Spleen (tissue), 13 donors: ENCODE measurements at places on chromosomes 11 and 22. TPM values are rescaled to one million over a fixed set of nuclear protein-coding genes. Genes with fewer than 3 reads are reported as not detected.

GRCh38 chr11:119434591-119435330 lies 11.8 kb upstream of the THY1 start:
- H3K4me1 ChIP-seq = no peaks in the 10 kb centered on the region
- no peak overlapping the region for H3K27ac ChIP-seq
- no peak for DNase-seq
- H3K36me3 ChIP-seq = no peaks in the 10 kb centered on the region
- H3K4me3 ChIP-seq = no peak overlapping the region
- H3K27me3 ChIP-seq = peaks cover 1% of the 10 kb centered on the region

- no peaks in the 10 kb centered on the region for H3K27me3 ChIP-seq
- no peak for DNase-seq
- peak overlapping the region; percentile 59 for H3K27ac ChIP-seq
- H3K36me3 ChIP-seq = no peaks in the 10 kb centered on the region
Observed at GRCh38 chr11:45754741-45755140, 50.2 kb upstream of the SLC35C1 start.

DNA sequence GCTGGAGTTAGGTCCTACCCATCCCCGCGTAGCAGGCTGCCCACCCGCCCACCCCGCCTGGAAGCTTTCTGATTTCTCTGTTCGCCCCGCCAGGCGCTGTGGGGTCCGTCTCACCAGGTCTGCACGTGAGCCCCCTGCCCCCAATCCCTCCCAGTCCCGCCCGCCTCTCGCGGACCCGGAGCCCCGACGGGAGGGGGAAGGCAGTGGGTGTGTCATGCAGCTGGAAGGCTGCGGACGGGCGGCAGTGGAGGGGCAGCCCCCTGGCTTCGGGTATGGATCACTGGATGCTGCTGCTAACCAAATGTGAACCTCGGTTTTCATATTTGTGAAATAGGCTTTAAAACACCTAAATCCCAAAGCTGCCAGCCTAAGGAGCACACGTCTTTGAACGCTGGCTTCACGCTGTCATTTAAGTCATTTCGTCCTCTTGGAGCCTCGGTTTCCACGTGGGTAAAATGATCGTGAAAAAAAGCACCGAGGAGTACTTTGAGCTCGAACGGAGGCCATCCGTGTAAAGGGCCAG lies 568 bp upstream of the BIK start:
- H3K36me3 ChIP-seq = no peaks in the 10 kb centered on the region
- DNase-seq = no peak
- peaks cover 36% of the 10 kb centered on the region for H3K4me1 ChIP-seq

DNA sequence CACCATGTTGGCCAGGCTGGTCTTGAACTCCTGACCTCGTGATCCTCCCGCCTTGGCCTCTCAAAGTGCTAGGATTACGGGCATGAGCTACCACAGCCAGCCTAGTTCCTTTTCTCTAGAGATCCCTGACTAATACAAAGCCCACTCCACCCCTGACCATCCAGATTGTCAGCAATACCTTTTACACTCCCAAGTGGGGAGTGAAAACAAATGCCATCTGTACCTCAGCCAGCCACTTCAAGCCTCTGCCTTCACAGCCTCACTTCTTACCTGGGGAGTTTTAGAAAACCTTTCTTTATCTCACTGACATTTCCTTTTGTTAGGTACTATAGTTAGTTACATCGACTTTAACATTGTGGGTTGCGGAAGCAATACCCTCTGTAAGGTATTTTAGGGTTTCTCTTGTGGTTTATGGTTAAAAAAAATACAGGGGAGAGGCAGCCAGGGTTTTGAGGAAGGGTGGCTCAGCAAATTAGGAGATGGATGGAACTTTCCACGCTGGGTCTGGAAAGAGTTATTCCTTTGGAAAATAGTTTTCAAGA lies 8.9 kb downstream of the TOM1 start:
- H3K4me1 ChIP-seq = peaks cover 29% of the 10 kb centered on the region
- no peak overlapping the region for H3K27ac ChIP-seq
- H3K4me3 ChIP-seq = no peak overlapping the region
- H3K27me3 ChIP-seq = no peaks in the 10 kb centered on the region

GRCh38 chr11:115700981-115701875 lies 197.0 kb upstream of the CADM1 start:
- H3K4me3 ChIP-seq = no peak overlapping the region
- H3K4me1 ChIP-seq = no peaks in the 10 kb centered on the region
- H3K27me3 ChIP-seq = no peaks in the 10 kb centered on the region

GRCh38 chr22:39349506-39349966 lies 255 bp upstream of the SYNGR1 start:
- H3K27me3 ChIP-seq = peaks cover 14% of the 10 kb centered on the region
- peak; percentile 79 for DNase-seq
- H3K27ac ChIP-seq = peak overlapping the region; percentile 48
- H3K36me3 ChIP-seq = no peaks in the 10 kb centered on the region
- H3K4me1 ChIP-seq = peaks cover 37% of the 10 kb centered on the region

GRCh38 chr11:47302853-47303252 lies 32.9 kb downstream of the MADD start:
- peaks cover 97% of the 10 kb centered on the region for H3K36me3 ChIP-seq
- no peaks in the 10 kb centered on the region for H3K4me1 ChIP-seq
- no peak overlapping the region for H3K4me3 ChIP-seq
- no peak overlapping the region for H3K27ac ChIP-seq

- H3K4me3 ChIP-seq = no peak overlapping the region
- DNase-seq = no peak
- H3K4me1 ChIP-seq = peaks cover 7% of the 10 kb centered on the region
- H3K27ac ChIP-seq = no peak overlapping the region
- H3K27me3 ChIP-seq = no peaks in the 10 kb centered on the region
Observed at GRCh38 chr22:23282089-23282501, 101.8 kb downstream of the BCR start.

DNA sequence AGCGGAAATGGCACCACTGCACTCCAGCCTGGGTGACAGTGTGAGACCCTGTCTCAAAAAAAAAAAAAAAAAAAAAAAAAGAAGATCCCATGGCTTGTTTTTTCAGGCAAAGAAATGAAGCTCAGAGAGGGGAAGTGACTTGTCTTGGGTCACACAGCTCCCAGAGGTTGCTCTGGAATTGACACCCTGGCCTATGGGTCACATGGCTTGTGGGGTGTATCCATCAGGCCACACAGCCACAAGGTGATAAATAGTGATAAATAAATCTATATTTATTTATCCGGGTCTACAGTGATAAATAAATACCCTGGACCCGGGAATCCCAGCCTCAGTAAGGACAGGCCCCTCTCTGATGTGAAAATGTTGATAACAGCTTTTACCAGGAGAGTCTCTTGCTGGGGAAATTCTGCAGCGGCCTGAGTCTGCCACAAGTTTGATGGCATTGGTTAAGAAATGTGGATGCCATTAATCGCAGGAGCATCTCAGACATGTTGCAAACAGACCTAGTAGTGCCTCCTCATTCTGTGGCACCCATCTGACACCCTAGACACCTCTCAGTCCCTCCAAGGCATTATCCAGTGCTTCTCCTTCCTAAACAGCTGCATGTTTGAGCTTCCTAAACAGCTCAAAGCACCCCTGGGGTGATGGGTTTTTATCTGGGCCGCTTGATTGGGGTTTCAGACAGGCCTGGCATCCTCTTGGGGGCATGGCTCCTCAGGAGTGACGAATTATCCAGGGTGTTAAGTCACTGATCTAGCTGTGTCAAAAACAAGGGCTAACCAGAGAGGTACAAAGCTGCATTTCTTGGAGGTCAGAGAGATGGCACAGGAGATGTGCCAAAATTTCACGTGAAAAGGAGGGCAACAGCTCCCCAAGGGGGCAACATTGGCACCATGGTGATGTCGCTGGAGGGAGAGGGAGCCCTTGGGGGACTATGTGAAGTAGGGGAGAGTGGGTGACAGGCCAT lies 1.9 kb upstream of the EMID1 start:
- peaks cover 75% of the 10 kb centered on the region for H3K4me1 ChIP-seq
- peak overlapping the region; percentile 77 for H3K27ac ChIP-seq
- H3K27me3 ChIP-seq = no peaks in the 10 kb centered on the region
- no peaks in the 10 kb centered on the region for H3K36me3 ChIP-seq

DNA sequence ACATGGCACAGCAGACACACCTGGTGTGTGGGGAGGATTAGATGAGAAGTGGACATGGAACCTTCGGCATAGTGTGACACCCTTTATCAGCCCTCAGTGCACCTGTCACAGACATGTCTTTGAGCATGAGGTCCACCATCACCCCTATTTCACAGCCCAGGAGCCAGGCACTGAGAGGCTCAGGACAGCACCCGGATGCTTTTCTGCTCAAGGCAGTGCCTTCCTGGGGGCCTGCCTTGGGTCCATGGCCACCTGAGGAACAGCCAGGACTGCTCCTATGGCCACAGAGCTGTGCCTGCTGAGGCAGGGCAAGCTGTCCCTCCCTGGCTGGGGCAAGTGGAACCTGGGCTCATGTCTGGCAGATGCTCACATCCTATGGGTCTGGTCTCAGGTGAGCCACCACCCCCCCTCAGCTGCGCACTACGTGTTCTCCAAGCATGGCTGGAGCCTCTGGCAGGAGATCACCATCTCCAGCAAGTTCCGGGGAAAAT lies 75.8 kb downstream of the MORC2 start:
- peak; percentile 40 for DNase-seq
- H3K4me3 ChIP-seq = no peak overlapping the region
- no peaks in the 10 kb centered on the region for H3K4me1 ChIP-seq
- H3K36me3 ChIP-seq = peaks cover 84% of the 10 kb centered on the region
- H3K27ac ChIP-seq = no peak overlapping the region
- no peaks in the 10 kb centered on the region for H3K27me3 ChIP-seq

GRCh38 chr11:45048313-45048841 lies 97.7 kb upstream of the TP53I11 start:
- no peaks in the 10 kb centered on the region for H3K27me3 ChIP-seq
- no peak for DNase-seq
- no peaks in the 10 kb centered on the region for H3K36me3 ChIP-seq
- no peak overlapping the region for H3K27ac ChIP-seq

DNA sequence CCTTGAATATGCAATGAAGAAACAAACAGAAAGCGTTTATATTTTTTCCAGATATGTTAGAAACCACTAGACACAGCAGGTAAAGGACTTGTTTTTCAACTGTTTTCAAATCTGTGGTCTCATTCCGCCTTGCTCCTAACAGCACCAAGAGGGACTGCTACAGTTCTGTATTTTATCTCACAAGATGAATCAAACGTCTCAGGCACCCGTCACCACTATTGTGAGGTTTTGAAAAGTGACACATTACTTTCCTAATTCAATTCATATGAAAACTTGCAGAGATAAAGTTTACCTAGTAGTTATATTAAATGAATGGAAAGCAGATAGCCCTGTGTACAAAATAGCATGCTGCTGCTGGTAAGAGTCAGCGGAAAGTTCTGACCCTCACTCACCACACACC lies 386.3 kb downstream of the ETS1 start:
- H3K36me3 ChIP-seq = no peaks in the 10 kb centered on the region
- H3K27ac ChIP-seq = no peak overlapping the region
- DNase-seq = no peak
- H3K4me3 ChIP-seq = no peak overlapping the region

- no peaks in the 10 kb centered on the region for H3K27me3 ChIP-seq
- no peak overlapping the region for H3K27ac ChIP-seq
- no peak for DNase-seq
- no peak overlapping the region for H3K4me3 ChIP-seq
- H3K4me1 ChIP-seq = no peaks in the 10 kb centered on the region
- no peaks in the 10 kb centered on the region for H3K36me3 ChIP-seq
Observed at GRCh38 chr22:46490538-46490937, 46.9 kb downstream of the CELSR1 start.

- no peaks in the 10 kb centered on the region for H3K36me3 ChIP-seq
- peaks cover 23% of the 10 kb centered on the region for H3K27me3 ChIP-seq
- H3K27ac ChIP-seq = no peak overlapping the region
Observed at GRCh38 chr11:116517077-116517476, 255.7 kb downstream of the BUD13 start.

Gene MIOX
- 0.26 TPM for polyA plus RNA-seq

Gene BAIAP2L2
- 0.90 TPM for polyA plus RNA-seq

Gene LRRC4C
- 0.39 TPM for polyA plus RNA-seq

Gene ATP6V1E1
- polyA plus RNA-seq = 66.1 TPM

Gene CD3G
- polyA plus RNA-seq = 3.5 TPM

Gene TREH
- polyA plus RNA-seq = 2.0 TPM

Gene SLC22A8
- polyA plus RNA-seq = not detected

Gene RCN1
- polyA plus RNA-seq = 27.2 TPM

Gene FZD4
- 9.4 TPM for polyA plus RNA-seq

Gene BTBD18
- polyA plus RNA-seq = not detected

Gene TM7SF2
- polyA plus RNA-seq = 16.9 TPM
